ENCODE measurements at places on chromosomes 11 and 22. TPM values are rescaled to one million over a fixed set of nuclear protein-coding genes. Genes with fewer than 3 reads are reported as not detected.

Gene KCNA4
- not detected for total RNA-seq

Gene CABP4
- total RNA-seq = 1.5 TPM

Gene VWA5A
- 14.3 TPM for total RNA-seq

Gene APOC3
- not detected for total RNA-seq

Gene CNTF
- 1.2 TPM for total RNA-seq

DNA sequence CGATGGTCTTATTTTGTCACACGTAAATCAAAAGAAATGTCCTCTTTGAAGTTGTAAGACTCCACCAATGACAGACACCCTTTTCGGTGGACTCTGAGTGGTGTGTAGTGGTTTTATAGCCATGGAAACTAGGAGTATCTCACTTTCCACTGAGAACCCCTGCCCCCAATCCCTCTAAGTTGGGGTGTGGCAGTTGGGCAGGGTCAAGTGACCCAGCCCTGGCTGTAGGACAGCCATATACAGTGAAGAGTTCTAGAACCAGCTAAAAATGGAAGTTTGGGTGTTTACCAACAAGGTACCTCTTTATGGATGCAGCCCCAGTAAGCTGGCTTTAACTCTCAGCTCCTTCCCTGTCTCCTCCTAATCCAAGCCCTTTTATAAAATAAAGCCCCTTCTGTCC lies 5.2 kb downstream of the C22orf31 start:
- no peak for DNase-seq

DNA sequence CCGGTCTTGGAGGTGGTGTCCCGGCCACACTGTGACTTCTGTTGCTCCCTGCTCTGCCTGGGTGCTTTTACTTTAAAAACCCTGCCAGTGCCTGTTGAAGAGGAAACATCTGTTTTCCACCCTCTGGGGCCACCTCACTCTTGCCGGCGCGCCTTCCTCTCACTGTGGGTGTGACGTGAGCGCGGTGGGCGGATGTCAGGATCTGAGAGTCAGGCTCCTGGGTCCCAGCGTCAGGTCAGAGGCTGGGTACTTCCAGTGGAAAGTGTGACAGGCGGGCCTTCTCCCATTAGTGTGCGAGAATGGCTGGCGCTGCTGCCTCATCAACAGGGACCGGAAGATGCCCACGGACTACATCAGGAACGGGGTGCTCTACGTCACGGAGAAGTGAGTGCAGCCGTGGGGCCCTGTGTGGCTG lies 54.2 kb downstream of the GRAMD4 start:
- peak; percentile 83 for DNase-seq

DNA sequence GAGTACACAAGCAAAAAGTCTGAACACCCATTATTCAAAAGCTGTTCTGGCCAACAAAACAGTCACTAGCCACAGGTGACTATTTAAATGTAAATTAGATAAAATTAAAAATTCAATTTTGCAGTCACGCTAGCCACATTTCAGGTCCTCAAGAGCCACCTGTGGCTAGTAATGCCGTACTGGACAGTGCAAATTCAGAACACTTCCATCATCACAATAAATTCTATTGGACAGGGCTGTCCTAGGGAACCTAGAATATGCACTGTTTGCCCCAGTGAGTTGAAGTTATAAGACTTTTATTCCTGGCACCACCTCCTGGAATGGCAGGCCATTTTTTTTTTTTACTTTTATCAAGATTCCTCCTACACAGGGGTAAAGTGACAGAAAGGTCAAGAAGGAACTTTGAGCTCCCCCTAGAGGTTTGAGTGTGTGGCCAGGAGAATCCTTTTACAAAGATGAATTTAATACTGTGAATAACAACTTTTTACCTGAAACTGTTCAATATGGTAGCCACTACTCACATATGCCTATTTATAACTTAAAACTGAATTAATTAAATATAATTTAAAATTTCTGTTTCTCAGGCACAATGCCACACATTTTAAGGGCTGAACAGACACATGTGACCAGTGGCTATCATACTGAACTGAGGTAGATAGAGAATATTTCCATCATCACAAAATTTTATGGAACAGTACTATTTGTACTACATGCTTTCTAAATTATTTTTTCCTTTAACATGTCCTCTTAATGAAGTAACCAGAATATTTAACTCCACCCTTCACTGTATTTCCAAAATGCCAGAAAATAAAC lies 6.5 kb downstream of the MSANTD2 start:
- no peak for DNase-seq

GRCh38 chr22:19044381-19044780 lies 77.8 kb downstream of the DGCR2 start:
- DNase-seq = peak; percentile 48

- DNase-seq = no peak
Measured at GRCh38 chr11:14742849-14743559, 99.4 kb downstream of the PDE3B start.

DNA sequence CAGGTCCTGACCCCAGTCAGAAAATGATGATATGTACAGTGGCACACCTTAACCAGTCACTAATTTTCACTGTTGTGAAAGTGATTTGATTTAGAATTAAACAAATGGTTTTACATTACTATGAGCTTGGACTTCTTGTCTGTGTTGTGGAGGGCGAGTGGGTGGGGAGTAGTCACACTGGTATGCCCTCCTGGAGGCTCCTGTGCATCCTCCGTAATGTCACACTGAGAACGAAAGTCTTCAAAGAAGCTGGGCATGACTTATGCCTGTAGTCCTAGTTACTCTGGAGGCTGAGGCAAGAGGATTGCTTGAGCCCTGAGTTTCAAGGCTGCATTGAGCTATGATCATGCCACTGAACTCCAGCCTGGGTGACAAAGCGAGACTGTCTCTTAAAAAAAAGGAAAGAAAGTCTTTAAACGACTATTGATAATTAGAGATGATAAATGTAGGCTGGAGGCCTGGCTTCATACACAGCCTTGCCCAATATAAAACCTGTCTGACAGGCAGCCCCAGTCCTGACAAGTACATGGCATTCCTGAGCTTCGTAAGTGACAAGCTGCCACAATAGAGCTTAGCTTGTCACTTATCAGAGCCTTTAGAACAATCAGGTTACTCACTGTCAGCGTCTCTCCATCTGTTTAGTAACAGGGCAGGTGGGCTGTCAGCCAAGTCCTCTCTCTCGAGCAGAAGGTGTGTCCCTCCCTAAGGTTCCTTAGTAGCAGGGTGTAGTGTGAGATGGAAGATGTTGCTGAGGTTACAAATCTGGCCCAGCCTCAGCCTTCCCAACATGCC lies 5.0 kb upstream of the LIMK2 start:
- no peak for DNase-seq

GRCh38 chr11:116980136-116980793 lies 118.0 kb downstream of the SIK3 start:
- DNase-seq = no peak

DNA sequence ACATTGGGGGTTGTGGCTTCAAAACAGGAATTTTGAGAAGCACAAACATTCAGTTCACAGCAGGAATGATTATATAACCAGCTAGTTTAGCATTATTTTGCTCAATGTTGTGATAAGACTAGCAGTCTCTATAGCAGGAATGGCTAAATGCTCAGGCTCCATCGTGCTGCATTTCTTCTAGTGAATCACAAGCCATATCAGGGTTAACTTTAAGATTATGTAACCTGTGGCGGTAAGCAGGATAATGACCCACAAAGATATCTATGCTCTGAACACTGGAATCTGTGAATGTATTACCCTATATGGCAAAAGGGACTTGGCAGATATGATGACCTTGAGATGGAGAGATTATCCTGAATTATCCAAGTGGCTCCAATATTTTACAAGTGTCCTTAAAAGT lies 14.8 kb downstream of the FSHB start:
- no peak for DNase-seq

DNA sequence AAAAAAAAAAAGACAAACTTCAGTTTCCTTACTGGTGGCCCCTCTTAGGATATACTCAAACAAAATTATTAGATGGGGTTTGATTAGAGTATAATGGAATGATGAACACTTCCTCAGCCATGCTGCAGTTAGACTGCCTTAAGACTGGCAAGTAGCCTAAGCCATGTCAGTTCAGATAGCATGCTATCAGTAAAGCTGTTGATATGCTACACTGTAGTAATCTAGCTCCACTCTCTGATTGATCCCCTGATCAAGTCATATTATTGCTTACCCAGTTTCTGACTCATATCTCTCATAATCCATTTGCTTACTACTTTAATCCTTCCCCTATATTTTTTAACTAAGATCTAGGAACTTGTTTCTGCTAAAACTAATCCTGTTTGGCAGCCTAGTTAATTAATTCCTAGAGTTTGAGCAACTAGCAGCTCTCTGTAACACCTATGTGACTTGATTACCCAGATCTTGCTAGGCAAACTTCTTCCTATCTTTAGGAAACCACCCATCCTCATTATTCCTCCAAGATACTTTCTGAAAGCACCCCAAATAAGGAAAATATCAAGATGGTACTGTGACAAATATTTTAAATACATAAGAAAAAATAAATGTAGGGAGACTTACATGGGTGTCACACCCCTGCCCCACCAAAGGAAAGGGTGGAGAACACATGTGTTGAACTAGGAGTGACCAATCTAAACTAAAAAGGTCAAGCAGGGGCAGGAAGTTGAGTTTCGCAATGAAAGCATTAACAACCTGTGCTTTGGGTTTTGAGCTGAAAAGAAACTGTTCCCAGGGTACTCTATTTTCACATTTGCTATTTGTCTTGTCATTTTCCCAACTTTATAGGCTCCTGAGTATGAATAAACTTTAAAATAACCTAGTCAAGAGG lies 43.2 kb downstream of the PIK3C2A start:
- no peak for DNase-seq

GRCh38 chr11:90556026-90556425 lies 333.2 kb upstream of the CHORDC1 start:
- no peak for DNase-seq

Measured in sigmoid colon (tissue), 7 donors.